Right ventricle myocardium inferior (tissue), 1 donor: ENCODE measurements at places on chromosomes 11 and 22. TPM values are rescaled to one million over a fixed set of nuclear protein-coding genes. Genes with fewer than 3 reads are reported as not detected.

DNA sequence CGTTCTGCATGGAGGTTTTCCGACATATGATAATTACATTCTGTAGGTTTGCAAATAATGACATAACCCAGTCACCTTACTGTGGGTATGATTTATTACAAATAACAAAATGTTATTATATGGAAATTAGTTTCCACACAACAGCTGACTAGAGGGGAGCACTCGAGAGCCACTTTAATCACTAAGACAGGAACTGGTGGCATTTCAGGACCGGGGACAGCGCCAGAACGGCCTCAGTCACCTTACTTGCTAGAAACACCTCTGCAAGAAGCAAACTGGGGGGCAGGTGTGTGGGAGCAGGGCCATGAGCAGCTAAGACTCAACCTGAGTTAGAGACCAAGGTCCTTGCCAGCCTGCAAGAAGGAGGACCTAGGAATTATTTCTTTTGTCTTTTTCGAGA lies 199.9 kb downstream of the DSCAML1 start:
- DNase-seq = no peak

GRCh38 chr11:12235947-12236743 lies 125.8 kb downstream of the MICAL2 start:
- no peak for DNase-seq

DNA sequence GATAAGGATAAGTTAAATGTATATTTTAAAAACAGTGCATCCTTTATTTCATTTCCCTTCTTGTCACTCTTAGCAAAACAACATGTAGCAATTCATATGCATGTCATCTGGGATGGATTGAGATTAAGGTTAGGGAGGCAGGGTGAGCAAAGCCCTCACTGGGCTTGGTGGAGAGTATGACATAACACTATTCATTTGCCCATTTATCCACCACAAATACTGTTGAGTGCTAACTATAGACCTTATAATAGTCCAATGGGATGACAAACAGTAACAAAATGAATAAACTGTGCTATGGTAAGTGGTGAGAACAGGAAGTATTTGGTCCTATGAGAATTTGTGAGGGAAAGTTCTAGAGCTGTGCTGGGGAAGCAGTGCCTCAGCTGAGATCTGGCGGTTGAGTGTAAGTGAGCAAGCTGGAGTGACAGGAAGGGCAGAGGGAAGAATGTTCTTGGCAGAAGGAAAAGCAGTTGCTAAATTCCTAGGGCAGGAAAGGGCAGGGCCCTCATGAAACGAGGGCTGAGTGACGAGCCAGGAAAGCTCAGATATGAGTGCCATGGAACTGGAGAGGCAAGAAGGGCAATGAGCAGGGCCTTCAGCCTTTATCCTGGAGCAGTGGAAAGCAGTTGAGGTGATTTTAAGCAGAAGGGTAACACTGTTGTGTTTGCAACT lies 6.7 kb downstream of the HSD17B12 start:
- no peak for DNase-seq

DNA sequence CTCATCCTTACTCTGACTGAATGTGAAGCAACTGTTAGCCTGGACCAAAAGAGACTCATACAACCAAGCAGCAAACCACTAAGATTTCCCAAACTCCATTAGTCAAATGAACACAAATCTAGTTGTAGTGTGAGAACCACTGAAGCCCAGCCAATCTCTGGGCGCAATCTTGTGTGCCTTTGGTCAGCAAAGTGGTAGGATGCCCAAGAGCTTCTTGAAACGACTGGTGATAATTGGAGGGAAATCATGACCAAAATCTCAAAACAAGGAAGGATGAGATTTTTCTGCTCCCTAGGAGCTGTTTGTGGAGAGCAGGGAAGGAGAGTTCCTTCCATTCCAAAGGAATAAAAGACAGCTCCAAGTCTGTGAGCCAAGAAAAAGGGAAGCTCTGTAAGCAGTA lies 24.0 kb downstream of the F2 start:
- no peak for DNase-seq

- DNase-seq = no peak
These were observed 1457.0 kb downstream of the BRD1 start for GRCh38 chr22:48370508-48371325.

DNA sequence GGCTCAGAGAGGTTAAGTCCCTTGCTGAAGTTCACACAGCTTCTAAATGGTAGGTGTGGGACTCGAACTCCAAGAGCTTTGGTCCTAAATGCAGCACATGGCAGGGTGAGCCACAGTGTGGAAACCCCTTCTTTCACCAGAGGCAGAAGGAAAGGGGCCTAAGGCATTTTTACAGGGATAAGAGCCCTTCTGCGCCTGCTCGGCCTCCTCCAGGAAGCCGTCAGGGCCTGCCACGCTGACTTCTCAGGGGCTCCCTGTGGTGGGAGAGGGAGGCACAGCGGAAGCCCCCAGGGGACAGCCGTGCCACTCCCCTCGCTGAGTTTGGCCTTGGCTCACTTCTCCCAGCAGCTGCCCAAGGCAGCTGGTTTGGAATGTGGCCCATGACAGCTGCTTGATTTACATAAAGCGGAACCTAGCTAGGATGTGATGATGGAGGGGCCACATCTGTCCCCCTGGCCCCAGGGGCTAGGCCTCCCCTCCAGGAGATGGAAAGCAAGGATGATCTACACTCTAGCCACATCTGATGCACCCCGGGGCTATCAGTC lies 35.4 kb downstream of the CD82 start:
- no peak for DNase-seq

GRCh38 chr11:46253258-46254132 lies 24.0 kb upstream of the CREB3L1 start:
- no peak for DNase-seq

- peak; percentile 93 for DNase-seq
These were observed 565 bp downstream of the GAS2L1 start for GRCh38 chr22:29306835-29307595.

Gene SLC3A2
- total RNA-seq = 39.7 TPM

Gene BDNF
- 2.9 TPM for total RNA-seq
